NCI-H1417 treated with DMSO at 0.1 percent for 48 hours (cell line): ENCODE measurements at places on chromosomes 12 and 14.

DNA sequence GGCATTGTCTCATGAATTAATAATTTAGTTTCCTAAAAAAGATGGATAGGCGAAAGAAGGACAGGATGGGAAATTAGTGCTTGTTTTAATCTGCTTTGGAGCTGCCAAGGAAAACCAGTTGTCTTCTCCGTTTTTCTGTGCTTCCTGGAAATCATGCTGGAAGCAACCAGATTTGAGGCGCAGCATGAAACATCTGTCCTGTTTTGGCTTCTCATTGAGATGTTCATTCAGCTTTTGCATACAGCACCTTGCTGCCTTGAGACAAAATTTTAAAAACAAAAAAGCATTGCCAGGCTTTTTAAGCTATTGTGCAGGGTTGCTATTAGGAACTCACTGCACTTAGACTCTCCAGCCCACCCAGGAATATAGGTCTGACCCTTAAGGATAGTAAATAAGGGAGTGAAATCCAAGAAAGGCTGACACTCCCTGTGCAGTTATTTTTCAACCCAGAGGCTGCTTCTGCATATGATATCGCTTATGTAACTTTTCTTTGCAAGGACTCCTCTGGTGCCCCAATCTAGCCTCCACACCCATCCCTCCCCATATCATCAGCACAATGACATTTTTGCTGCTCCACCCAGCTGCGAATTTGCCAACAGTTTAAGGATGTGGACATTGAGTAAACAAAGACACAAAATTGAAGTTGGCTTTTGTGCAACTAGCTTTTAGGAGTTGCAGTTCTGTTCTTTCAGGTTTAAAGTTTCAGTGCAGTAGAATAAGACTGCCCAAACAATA lies 46.9 kb upstream of the MDM1 start:
- no peak for DNase-seq

DNA sequence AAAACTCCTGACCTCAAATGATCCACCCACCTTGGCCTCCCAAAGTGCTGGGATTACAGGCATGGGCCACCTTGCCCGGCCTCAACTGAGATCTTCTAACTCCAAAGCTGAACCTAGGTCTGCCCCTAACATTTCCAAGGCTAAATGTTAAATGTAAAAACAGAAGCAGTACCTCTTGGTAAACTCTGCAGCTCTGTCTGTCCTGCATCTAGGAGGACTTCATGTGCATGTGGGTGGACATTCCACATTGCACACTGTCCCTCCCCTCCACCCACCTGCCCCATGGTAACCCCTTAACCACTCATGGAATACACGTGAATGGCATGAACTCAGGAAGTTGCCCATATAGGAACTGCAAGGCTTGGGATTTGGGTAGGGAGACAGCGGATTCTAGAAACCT lies 33.1 kb downstream of the SNX6 start:
- no peak for DNase-seq

GRCh38 chr12:69007855-69008351 lies 74.9 kb upstream of the CPM start:
- DNase-seq: peak; percentile 37

DNA sequence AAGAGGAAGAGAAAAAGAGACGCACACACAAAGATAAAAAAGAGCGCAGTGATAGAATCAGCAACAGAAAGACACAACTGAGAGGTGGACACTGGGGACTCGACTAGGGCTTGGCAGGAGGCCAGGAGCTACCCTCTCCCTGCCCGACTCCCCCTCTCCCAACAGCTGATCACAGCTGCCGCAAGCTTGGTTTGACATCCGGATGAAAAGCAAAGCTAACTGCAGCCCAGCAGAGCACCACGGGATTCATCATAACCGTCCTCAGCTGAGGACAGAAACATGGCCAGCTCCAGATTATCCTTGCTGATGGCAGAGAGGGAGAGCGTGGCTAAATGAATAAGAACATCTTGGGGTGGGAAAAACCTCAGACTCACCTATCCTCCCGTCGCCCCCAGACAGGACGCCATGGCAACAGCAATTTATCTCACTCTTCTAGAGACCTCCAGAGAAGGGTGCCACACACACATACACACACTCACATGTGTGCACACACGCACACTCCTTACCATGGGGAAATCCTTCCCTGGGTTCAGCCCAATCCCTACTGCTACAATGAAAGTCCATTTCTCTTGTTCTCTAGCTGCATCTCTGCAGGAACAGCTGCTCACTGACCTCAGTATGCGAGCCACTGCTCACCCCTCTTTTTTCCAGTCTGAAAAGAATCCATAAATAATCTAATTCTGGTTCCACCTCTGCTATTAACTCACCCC lies 135.3 kb downstream of the NTF3 start:
- peak; percentile 11 for DNase-seq
